CD4-positive, alpha-beta T cell treated with Interleukin-21 for 1 hour (primary cell): ENCODE measurements at places on chromosomes 6 and 20.

DNA sequence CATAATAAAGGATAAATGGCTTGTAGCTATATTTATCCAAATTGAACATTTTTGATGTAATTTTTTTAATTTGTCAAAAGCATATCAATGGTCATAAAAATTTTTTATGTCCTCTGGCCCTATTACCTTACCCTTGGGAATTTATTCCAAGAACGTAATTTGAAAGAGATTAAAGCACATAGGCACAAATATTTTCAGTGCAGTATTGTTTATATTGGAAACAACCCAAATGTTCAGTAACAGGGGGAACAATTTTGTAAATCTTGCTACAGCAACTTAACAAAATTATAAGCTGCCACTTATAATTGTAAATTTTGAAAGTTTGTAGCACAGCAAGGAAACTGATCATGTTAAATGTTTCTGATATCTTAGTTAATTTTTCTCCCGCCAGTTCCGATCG lies 142.4 kb downstream of the MTHFD1L start:
- no peak for DNase-seq

GRCh38 chr20:9323622-9324021 lies 190.8 kb upstream of the LAMP5 start:
- no peak for DNase-seq

DNA sequence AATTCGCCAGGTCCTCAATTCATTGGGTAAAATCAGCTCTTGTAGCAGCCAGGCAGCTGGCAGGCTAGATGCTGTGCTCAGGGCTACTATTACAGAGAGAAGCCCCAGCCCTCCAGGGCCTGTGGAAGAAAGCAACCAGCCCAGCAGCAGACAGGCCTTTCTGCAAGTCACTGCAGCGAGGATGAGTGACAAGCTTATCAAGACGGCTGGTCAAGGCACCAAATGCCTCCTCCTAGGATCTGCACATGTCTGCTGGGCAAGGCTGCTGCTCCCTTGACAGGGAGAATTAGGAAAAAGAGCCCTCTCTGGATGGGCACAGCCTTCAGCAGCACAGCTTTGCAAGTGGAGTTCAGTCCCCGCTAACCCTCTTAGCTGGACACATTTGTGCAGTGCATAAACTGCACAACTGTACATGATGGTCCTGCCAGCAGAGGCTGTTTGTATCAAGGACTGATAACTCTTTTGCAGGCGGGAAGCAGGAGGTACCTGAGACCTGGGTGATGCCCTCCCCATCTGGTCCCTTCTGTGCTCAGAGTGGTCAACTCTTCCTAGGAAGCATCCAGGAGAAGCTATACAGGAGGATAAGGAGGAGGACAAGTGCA lies 89.9 kb downstream of the CDC5L start:
- no peak for DNase-seq

GRCh38 chr6:154266560-154267099 lies 90.0 kb downstream of the IPCEF1 start:
- DNase-seq, result no peak

GRCh38 chr20:62827311-62828038 lies 10.6 kb downstream of the COL9A3 start:
- no peak for DNase-seq

GRCh38 chr6:66628917-66629316 lies 921.9 kb upstream of the EYS start:
- DNase-seq, result no peak

DNA sequence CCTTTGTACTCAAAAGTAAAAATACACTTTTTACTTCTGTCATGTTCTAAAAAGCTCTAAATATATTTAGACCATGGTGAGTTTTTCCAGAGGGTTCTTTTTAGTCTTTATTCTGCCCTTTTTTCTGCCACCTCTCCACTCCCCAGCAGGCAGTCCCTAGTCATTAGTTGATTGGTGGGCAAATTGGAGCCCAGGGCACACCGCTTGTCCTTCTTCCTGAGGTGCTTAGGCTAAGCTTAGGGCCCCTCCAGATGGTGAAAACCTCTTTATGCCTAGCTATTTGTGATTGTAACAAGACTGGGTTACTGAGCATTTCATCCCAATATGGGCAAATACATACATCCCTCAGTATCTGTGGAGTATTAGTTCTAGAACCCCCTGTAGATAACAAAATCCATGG lies 6.2 kb downstream of the TREML1 start:
- DNase-seq, result no peak

DNA sequence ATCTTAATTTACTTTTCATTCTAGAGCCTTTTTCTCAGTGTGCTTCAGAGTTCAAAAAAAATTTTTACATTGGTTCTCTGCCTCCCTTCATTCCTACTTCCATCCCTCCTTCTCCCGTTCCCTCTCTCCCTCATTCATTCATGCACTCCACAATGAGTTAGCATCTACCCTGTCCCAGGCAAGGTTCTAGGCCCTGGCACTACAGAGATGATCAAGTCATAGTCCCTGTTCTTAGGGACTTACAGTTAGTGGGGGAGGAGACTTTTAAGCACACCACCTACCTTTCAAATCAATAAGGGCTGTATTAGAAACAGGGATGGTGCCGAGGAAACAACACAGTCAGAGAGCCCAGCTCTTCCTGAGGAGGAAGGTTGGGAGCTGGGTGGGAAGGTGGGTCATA lies 40.3 kb downstream of the MAP3K5 start:
- no peak for DNase-seq

GRCh38 chr6:138230221-138230620 lies 11.9 kb upstream of the PBOV1 start:
- no peak for DNase-seq

- DNase-seq, result no peak
These were observed 488.0 kb upstream of the NOX3 start for GRCh38 chr6:155943635-155944034.

GRCh38 chr6:39962831-39963230 lies 28.6 kb upstream of the MOCS1 start:
- DNase-seq, result no peak

GRCh38 chr20:37471741-37472235 lies 49.3 kb upstream of the NNAT start:
- DNase-seq, result no peak

DNA sequence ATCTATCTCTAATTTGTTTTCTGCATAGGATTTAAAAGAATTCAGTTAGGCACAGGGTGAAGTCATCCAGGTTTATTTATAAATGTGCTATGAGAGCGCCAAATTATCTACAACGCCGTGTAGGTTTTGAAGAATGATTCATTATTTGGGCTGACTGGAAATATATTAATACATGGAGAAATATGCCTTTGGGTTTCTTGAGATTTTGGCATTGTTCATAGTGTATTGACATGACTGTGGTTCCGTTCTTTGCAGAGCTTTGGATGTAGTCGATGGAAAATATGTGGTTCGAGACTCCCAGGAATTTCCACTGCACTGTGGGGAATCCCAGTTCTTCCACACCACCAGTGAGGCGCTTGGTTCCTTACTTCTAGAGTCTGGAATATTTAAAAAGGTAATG lies 90.9 kb downstream of the CRYBG1 start:
- DNase-seq, result no peak

GRCh38 chr6:126685182-126685581 lies 345.3 kb downstream of the CENPW start:
- no peak for DNase-seq

- DNase-seq, result no peak
These were observed 32.8 kb upstream of the SIRPB2 start for GRCh38 chr20:1524004-1524403.

DNA sequence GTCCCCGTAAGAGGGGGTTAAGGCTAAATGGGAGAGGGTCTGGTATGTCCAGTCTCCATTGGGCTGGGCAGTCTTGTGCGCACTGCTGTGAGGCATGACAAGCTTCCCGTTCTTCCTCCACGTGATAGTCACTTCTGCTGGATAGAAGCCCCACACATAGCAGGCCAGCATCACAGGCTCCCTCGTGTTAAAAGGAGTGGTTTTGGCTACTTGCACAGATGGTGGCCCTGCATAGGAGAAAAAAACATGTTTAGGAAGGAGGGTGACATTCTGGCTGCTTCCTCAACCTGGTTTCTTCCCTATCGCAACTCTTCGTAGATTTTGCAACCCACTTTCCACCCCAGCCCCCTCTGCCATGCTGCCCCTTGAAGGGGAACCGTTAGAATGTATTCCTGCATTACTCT lies 3.6 kb downstream of the HLA-DMB start:
- DNase-seq, result no peak

DNA sequence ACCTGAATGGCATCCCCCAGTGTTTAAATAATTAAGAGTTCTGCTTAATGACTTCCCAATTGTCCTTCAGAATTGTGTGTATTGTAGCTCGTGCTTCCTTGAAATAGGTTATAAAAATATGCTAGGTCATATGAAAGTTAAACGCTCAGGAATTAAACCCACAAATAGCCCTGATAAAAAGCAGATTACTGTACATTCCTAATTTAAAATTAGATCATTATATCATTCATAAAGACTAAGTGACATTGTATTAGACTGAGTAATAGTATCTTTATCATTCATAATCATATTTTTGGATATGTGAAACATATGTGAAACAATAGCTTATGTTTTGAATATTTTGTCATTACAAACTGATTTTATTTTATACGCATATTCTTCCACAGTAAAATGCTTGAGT lies 1706.7 kb downstream of the HACE1 start:
- no peak for DNase-seq

GRCh38 chr6:124742971-124743370 lies 219.3 kb upstream of the RNF217 start:
- DNase-seq, result no peak

DNA sequence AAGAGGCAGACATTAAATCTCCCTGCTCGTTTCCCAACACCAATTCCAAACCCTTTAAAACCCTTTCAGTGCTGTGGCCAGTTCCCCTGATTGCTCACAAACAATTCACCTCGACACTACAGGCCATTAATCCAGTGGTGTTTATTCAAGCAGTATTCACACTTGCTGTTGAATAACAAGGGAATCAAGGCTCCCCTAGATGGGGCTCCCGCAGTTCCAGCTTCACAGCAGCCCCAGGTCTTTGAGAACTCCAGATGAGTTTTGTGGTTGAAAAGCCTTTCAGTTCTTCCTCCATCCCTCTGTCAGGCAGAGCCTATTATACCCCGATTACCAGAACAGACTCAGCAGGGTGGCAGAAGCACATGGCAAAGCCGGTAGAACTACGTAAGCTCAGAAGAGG lies 36.2 kb downstream of the JAG1 start:
- DNase-seq, result no peak

- no peak for DNase-seq
These were observed 714.5 kb upstream of the EYS start for GRCh38 chr6:66421570-66421969.

DNA sequence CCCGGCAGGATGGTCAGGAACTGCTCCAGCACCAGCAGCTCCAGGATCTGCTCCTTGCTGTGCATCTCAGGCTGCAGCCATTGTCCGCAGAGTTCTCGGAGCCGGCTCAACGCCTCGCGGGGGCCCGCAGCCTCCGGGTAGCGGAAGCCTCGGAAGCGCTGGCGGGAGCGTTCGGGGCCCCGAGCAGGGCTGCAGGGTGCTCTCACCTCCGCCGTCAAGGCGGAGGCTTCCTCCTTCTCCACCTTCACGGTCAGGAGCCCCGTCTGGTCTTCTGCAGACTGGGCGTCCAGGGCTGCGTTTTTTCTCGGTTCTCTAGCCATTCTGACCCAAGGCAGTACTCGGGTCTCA lies 434 bp downstream of the ZKSCAN4 start:
- DNase-seq, result peak; percentile 43

GRCh38 chr6:154852687-154853086 lies 119.5 kb downstream of the SCAF8 start:
- no peak for DNase-seq

- no peak for DNase-seq
These were observed 23.3 kb downstream of the NAPB start for GRCh38 chr20:23397961-23398360.

DNA sequence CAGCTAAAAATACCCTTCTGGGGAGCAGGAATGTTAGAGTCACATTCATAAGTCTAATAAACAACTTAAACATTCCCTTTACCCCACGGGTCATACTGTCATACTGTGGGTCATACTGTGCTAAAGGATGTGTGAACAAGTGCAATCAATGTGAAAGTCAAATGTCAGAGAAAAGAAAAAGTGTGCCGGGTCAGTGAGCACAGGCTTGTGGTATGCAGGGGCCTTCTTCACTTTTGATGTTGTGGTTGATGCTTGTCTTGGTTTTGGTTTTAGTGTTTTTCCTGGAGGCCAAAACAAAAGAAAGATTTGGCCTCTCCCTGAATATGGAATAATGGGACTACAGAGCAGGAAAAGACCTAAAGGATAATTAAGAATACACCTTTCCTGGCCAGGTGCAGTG lies 267.9 kb upstream of the PLN start:
- no peak for DNase-seq

GRCh38 chr6:97909380-97909779 lies 626.4 kb upstream of the MMS22L start:
- DNase-seq, result no peak

DNA sequence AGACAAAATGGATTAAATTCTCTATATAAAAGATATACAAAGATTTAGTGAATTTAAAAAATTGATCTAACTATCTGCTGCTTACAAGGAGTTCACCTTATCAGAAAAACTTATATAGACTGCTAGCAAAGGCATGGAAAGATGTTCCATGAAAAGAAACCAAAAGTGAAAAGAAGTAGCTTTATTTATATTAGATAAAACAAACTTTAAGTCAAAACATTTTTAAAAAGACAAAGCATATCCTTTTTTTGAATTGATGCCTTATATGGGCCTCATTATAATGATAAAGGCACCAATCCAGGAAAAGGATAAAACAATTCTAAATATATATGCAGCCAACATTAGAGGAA lies 334.2 kb downstream of the MEI4 start:
- no peak for DNase-seq

GRCh38 chr6:66198062-66198624 lies 491.1 kb upstream of the EYS start:
- no peak for DNase-seq

GRCh38 chr6:165611294-165611693 lies 51.7 kb downstream of the PDE10A start:
- no peak for DNase-seq

DNA sequence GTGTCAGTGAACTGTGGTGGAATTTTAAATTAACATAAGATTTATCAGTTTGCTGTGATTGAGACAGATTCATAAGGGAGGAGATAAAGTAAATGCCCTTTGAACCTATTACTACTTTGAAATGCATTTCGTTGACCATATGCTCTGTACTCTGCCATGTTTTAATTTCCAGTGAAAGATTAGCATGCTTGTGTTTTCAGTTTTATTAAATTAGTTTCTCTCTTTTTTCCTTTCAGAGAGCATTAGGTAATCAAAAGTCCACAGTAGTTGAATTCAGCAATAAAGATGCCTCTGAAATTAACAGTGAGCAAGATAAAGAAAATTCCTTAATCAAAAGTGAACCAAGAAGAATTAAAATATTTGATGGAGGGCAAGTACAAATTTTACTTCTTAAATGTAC lies 117.4 kb downstream of the HIVEP1 start:
- no peak for DNase-seq

DNA sequence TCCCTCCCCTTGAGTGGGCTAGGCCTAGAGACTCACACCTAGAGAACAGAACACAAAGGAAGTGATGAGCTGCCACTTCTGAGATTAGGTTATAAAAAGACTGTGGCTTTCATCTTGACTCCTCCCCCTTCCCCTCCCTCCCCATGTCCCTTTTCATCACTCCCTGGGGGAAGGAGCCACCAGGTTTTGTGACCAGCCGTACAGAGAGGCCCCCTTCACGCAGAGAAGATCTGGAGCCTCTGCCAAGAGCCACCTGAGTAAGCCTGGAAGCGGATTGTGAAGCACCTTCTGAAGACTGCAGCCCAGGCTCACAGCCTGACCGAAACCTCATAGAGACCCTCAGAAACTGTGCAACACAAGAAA lies 118.4 kb upstream of the NXT1 start:
- DNase-seq, result no peak
